Effector CD4-positive, alpha-beta T cell (primary cell): ENCODE measurements at places on chromosomes 1 and 21.
A peak's percentile ranks its signal among the peaks of the same experiment; 100 is the strongest.

- DNase-seq = no peak
Measured at GRCh38 chr1:64184003-64184440, 19.4 kb upstream of the UBE2U start.

GRCh38 chr1:84008631-84009030 lies 9.7 kb upstream of the TTLL7 start:
- no peak for DNase-seq

GRCh38 chr1:153677718-153678518 lies 570 bp upstream of the NPR1 start:
- peak; percentile 21 for DNase-seq

DNA sequence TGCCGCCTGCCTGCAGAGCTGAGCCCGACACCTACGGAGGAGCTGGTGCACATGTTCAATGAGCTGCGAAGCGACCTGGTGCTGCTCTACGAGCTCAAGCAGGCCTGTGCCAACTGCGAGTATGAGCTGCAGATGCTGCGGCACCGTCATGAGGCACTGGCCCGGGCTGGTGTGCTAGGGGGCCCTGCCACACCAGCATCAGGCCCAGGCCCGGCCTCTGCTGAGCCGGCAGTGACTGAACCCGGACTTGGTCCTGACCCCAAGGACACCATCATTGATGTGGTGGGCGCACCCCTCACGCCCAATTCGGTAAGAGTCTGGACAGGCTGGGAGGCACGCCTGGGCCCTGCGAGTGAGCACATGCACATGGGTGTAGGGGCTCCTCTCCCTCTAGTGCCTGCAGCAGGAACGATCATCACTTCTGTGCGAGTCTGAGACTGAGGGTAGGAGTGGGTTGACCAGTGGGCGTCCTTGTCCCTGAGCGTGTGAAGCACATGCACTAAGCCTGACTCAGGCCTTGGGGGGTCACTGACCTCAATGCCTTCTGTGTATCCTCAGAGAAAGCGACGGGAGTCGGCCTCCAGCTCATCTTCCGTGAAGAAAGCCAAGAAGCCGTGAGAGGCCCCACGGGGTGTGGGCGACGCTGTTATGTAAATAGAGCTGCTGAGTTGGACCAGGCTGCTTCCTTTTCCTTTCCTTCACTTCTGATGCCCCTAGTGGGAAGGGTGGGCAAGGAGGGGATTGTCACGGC lies 6.9 kb downstream of the DMAP1 start:
- no peak for DNase-seq

GRCh38 chr1:157176591-157177121 lies 38.5 kb upstream of the ETV3 start:
- no peak for DNase-seq
